ENCODE measurements at places on chromosomes 6 and 20.

GRCh38 chr20:5928836-5929715, 21.3 kb downstream of the TRMT6 start:
- DNase-seq = no peak

DNA sequence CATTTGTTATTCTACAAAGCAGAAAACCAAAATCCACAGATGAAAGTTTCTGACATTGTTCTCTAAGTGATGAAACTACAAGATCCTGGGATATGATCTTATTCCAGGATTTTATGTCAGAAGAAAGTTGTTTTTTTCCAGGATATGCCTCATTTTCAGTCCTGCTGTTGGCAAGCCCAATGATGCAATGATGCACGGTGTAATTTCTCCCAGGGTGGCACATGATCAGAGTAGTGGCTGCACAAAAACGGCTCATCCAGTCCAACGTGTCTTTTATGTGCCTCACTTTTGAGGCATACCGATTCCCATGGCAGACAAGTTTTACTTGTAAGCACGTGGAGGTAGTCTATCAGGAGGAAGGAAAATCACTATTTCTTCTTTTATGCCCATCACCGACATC, 302.3 kb upstream of the JAG1 start:
- no peak for DNase-seq

DNA sequence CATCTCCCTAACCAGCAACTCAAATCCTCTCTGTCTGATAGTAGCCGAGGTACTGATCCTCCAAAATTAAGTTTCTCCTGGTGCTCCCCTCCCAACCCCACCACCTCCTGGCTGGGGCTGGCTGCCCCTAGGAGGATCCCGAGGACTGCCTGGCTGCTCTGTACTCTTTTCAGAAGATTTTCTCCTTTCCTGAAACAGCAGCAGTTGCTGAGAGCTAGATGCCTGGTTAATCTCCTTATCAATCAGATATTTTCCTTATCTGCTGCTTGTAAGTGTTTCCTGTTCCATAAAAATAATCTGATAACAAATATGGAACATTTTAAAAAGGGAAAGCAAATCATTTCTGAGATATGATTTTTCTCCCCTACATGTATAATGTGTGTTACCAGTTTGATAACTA, 52.8 kb downstream of the ZMYND8 start:
- DNase-seq = no peak

DNA sequence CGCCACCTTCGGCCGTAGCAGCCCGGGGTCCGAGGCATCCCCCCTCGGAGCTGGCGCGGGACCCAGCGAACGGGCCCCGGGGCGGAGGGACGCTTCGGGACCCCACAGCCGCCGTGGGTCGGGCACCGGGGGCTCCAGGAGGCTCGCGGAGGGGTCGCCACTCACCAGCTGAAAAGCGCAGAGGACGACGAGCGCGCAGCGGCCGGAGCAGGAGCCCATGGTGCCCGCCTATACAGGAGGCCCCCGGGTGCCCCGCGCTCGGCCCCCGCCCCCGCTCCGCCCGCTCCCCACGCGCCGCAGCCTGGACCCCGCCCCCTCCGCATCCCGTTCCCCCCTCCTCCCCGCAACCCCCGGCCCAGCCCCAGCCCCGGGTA, at the start of gene NKAIN4:
NKAIN4 (minus strand) TSS at position 232 of the 374 bp plus-strand sequence; CDS start at position 219, 13 bp downstream.
- DNase-seq = no peak

DNA sequence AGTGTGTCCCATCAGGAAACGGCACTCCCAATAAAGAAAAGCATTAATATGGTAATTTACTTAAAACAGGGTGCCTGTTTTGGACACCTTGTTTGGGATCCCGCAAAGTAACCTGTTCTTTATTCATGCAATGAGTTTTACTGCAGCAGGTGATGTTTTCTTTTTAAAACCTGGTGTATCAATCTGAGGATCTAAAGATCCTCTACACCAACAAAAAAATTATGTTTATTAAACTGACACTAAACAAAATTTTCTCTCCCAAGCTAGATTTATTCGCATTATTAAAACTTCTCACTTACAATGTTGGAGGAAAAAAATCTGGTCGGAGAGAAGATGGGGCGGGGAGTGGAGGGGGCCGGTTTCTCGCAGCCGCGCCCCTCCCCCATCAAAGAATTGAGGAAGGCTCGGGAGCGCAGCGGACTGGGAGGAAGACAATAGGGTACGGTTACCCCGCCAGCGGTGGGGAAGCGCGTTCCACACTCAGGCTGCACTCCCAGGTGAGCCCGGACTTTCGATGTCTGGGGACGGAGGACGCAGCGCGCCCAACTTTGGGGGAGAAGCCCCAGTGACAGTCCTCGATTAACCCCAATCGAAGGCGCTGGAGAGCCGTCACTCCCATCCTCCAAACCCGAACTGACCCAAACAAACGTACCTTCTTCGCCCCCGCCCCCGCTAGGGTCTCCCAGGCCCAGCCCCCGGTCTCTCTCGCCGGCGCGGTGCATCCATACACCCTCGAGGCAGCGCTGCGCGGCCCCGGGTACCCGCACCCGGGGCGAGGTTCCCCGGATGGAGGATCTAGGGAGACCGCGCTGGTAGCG, 1.3 kb downstream of the CD24 start:
- DNase-seq = no peak

DNA sequence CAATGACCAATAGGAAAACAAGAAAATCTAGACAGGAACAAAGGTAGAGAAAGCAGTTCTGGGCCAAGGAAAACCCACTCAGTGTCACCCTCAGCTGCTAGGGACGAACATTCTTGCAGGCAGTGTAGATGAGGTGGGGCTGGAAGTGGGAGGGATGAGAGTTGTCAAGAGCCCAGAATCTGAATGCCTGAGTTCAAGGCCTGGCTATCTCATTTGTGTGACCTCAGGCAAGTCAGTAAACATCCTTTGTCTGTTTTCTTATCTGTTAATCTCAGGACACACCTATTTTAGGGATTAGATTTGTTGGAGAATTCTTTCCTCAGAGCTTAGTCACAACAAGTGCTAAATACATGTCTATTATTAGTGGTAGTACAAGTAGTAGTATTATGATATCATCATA, 50.9 kb upstream of the KIF16B start:
- no peak for DNase-seq

GRCh38 chr6:113182370-113183141, 674.6 kb upstream of the MARCKS start:
- DNase-seq = peak; percentile 88

DNA sequence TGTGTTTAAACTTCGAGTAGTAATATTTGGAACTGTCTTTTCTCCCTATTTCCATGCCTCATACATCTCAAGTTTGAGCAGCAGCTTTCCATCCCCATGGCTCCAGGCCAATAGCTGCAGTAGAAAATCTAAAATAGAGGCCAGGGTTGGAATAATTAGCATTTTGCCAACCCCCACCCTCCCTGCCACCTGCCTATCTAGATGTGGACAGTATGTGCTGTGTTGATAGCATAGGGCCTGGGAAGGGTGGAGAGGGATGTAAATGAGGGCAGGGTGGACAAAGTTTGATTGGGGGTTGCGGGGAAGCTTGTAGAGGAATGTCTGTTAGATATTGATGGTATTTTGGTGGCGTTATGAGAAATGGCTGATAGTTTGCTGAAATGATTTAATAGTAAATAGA, 5.6 kb downstream of the TOP1 start:
- no peak for DNase-seq

GRCh38 chr6:32148289-32149091, 3.2 kb downstream of the PRRT1 start:
- DNase-seq = no peak

DNA sequence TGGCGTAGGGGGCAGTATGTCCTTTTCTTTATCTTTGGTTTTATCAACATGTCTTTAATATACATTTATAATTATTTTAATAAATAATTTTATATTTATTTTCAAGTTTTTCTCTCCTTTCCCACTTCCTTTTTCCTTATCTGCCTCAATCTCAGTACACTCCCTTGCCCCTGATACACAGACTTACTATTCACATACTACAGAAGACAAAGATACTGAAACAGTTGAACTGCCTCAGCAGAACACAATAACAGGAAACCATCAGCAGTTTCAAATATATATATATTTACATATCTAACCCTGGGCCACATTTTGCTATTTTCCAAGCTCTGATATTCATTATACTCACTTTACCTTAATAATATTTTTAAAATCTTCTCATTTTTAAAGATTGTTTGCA, 19.8 kb downstream of the IBTK start:
- DNase-seq = no peak

- DNase-seq = no peak
Observed at GRCh38 chr6:17884498-17885478, 102.6 kb downstream of the KIF13A start.

DNA sequence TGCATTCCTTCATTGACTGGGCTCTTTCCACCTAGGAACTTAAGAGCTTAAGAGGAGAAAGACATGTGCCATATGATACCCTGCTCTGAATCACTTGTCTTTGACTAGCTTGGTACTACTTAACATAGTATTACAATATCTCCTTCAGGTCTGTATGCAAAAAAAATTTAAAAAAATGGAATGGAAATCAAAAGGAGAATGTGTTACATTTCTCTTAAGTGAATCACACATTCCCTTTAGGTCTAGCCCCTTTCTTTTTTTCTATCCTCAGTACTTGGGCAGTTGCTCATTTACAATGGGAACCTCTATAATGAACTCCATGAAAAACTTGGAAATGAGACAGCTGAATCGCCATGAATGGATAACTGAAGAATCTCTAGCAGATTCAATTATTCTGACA, 53.8 kb downstream of the SLC35F1 start:
- DNase-seq = no peak

GRCh38 chr20:49713753-49714712, at the start of gene B4GALT5:
Gene B4GALT5 (minus strand): TSS chr20:49713878. CDS start chr20:49713690, 188 bp downstream.
- DNase-seq = no peak

DNA sequence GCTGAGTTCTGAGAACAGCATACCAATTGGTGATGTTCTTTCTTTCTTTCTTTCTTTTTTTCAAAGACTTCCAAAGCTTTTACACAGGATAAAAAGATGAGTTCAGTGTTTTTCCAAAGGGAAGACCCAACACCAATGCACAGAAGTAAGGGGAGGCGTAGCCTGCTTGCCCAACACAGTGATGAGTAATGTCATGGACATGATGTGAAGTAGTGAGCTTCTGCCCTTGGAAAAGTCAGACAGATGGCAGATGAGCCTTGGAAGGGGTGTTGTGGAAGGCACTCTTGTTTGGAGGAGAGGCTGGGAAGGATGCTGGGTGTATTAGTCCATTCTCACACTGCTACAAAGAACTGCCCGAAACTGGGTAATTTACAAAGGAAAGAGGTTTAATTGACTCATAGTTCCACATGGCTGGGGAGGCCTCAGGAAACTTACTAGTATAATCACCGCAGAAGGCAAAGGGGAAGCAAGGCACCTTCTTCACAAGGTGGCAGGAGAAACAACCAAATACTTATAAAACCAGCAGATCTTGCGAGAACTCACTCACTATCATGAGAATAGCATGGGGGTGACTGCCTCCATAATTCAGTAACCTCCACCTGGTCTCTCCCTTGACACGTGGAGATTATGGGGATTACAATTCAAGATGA, 12.6 kb downstream of the LRP11 start:
- no peak for DNase-seq

- DNase-seq = no peak
Observed at GRCh38 chr20:59221049-59221706, 57.6 kb downstream of the ZNF831 start.

DNA sequence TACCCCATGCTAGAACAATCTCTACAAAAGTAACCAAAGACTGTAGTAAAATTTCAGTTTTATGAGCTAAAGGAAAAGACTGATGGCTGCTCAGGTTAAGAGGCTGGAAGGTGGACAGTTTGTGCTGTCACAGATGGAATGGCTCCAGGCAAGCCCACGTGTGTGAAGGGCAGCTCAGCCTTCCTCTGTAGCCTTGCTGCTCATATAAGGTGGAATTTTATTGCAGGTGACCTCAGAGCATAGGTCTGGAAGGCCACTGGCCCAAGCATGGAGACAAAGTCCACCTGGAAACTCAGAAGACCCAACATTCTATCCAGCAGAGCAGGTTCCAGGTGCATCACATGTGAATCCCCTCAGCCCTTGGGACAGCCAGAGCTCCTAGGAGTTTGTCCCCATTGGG, 53.6 kb downstream of the KAT14 start:
- DNase-seq = no peak

DNA sequence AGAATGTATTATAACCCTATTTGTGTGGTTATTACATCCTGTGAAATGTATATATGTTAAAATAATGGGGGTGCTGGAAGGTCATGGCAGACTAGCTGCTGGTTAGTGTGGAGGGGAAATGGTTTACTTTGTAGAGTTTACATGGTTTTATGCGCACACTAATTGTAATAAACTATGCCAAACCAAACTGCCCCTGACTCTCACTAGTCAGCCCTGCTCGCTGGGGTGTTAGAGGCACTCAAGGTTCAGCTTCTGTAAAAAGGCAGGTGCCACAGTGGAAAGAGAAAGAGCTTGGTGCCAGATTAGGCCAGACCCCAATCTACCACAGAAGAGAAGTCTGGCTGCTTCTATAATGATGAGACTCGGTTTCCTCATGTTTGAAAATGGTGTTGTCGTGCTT, 52.7 kb downstream of the GOPC start:
- DNase-seq = no peak
